ENCODE measurements at places on chromosomes 7 and 10.
A peak's percentile ranks its signal among the peaks of the same experiment; 100 is the strongest.

DNA sequence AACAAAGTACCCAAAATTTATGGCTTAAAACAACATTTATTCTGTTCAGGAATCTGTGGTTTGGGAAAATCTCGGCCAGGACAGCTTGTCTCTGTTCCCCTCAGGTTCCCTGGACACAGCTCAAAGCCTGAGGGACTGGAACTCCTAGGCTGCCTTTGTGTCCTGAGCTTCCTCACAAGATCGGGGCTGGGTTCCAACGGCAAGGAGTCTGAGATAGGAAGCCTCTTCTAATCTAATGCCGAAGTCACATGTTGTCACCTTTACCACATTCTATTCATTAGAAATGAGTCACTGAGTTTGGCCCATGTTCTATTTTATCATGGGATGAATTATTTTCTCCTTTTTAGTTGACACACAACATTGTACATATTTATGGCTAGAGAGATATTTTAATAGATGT lies 80.5 kb downstream of the ANKRD26 start:
- DNase-seq: no peak

DNA sequence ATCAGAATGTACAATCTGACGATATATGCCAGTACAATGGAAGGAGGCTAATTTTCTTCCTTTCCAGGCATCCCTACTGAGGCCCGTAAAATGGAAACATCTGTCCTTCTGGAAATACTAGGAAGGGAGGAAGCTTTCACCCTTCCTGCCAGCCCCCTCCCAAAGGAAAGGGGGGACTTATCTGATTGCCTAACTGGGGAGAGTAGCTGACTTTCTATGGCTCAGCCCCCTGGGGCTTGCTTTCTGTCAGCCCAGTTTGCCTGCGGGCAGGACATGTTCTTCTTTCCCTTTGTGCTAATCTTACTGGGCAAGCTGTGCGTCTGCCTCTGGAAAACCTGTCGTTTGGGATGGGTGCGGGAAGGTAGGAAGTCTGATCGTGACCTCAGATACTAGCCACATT lies 508.9 kb downstream of the SUGCT start:
- no peak for DNase-seq

DNA sequence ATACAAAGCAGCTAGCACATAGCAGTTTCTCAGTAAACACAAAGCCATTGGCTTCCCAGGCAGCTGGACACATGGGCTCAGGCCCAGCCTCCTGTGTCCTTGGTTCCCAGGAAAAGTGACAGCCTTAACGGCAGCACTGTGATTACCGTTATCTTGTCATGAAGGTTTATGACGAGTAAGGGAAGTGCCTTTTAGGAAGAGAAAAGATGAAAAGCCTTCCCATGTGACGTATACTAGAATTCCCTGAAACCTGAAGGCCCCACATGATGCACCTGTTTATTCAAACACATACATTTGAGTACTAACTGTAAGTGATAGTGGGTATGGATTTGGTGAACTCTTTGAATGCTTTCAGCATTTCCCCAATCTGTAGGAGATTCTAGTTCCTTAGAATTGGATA lies 244.2 kb downstream of the DPP6 start:
- no peak for DNase-seq

GRCh38 chr7:121228779-121229178 lies 100.0 kb upstream of the WNT16 start:
- DNase-seq: no peak

- peak; percentile 60 for DNase-seq
These were observed 18.8 kb downstream of the CDC123 start for GRCh38 chr10:12214763-12215218.

GRCh38 chr7:131329176-131329570 lies 1.5 kb downstream of the MKLN1 start:
- DNase-seq: no peak

DNA sequence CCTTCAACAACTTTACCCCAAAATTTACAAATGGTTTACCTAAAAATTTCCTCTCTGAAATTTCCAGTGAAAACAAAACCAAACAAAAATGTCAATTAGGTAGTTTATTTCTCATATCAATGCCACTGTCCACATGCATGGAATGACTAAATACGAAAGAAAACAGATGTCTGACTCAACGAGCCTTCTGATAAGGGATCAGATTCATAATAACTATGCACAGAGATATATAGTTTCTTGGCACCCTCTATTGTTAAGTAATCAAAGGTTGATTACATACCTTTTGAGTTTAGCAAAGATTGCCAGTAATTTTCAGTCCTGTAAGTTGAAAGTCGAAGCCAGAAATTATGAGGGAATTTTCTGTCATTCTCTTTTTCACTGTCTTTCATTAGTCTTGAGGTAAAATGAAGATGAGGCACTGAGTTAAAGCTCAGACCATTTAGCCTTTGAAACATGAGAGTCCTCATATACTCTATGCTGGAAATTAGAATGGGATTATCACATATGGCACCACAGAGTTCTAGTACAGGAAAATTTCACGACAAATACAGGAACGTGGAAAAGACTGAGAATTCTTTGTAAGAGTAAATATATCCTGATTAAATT lies 519.1 kb upstream of the ANKRD30A start:
- no peak for DNase-seq

GRCh38 chr7:150451097-150451793 lies 815 bp downstream of the GIMAP8 start:
- peak; percentile 77 for DNase-seq

DNA sequence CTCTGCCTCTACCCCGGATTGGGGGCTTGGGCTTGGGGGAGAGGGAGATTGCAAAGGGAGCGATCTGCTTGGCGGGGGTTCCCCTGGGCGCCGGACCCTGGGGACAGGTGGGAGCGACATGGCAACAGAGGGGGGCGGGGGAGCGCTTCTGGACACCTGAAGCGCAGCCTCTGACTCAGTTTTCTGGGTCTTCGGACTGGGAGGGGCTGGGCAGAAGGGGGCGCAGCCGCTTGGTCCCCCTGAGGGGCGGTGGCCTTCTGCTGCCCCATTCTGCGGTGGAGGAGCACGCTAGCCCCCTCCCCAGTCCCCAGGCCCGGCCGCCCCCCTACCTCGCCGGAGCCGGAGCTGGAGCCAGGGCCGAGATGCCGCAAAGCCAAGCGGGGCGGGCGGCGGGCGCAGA lies 380 bp downstream of the NAT16 start:
- DNase-seq: no peak

DNA sequence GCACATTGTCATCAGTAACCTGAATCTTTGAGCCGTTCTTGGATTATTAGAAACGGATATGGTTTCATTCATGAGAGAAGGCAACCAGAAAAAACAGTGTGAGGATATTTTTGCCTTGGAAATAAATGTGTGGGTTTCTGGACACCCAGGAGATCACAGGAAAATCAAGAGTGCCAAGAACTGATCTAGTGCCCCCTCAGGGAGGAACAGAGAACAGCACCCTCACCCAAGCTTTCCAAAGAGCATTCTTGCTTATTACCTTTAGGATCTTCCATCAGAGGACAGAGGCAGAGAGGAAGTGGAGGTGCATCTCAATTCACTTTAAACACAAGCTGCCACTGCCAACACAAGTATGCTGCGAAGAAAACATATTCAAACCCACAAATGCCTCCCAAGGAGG lies 851.5 kb upstream of the COBL start:
- DNase-seq: no peak

- DNase-seq: no peak
These were observed 80.3 kb downstream of the AMPH start for GRCh38 chr7:38550836-38551235.

GRCh38 chr10:110430340-110431273 lies 67.1 kb upstream of the DUSP5 start:
- DNase-seq: no peak

DNA sequence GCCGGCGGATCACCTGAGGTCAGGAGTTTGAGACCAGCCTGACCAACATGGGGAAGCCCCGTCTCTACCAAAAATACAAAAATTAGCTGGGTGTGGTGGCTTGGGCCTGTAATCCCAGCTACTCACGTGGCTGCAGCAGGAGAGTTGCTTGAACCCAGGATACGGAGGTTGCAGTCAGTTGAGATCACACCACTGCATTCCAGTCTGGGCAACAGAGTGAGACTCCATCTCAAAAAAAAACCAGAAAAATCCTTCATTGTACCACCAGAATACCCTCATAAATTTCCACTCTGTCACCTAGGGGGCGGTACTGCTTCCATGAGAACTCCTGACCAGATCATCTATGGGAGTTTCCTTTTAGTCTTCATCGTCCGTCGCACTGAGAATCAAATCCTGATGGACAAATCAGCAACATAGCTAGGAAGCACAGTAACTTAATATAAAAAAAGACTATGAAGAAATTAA lies 225.8 kb upstream of the KLF14 start:
- DNase-seq: peak; percentile 72

- no peak for DNase-seq
These were observed 10.8 kb upstream of the PON1 start for GRCh38 chr7:95335093-95335492.

DNA sequence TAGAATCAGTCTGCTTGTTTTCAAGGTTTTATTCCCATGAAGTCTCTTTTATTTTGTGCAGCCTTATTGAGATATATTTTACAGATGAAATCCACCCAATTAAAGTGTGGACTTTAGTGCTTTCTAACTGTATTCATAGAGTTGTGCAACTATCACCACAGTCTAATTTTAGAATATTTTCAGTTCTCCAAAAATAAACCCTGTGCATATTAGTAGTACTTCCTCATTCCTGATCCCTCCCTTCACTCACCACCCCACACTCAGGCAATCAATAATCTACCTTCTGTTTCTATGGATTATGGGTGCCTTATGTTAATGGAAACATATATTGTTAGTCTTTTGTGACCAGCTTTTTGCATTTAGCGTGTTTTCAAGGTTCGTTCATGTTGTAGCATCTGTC lies 185.7 kb upstream of the TMEM72 start:
- no peak for DNase-seq

DNA sequence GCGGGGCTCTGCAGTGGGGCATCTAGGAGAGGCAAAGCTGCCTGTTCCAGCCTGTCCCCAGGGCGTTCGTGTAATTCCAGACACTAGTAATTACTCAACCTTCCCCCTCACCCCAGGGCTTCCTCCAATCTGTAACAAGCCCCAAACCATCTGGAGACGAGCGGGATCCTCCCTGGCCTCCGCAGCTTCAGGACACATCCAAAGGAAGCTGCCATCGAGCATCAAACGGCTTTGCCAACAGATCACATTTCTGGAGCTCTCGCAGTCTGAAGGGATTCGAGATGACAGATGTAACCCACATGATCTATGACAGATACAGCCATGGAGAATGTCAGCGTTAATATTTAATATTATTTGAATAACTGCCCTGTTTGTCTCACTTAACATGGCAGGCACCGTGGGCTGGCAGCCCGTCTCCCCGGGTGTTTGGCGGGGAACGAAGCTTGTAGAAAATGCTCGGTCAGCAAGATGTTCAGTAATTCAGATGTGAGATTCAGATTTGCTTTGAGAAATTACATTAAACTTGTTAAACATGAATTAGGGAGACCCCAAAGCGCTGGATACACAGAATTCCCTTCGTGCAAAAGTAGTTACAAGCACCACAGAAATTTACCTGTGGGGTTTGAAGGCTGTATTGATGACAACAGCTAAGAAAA lies 108.5 kb upstream of the C7orf33 start:
- DNase-seq: no peak

- DNase-seq: no peak
These were observed 7.8 kb downstream of the EBF3 start for GRCh38 chr10:129956286-129956670.

DNA sequence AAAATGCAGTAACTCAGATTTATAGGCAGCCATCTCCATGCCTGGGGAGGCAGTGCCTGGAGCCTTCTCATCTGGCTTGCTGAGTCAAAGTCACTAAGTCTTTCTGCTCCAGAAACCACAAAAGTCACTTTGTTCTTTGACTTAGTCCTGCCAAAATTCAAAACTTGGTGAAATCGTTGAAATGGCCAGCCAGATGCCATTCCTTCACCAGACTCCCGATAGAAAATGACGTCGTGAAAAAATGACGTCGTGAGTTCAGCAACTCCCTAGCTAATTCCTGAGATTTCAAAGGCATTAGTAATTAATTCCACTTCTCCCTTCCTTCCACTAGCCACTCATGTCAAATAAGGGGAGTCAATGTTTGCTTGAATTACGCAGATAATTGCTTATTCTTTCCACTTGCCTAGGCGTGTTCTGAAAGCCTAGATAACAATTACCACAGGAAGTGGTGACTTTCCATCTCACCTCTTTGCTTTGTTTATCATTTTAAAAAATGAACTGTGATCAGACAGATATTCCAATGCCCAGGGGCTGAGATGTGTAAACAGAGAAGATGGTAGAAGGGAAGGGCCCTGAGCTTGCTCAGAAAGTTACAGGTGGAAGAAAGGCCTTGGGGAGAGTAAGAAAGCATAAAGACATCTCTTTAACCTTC lies 48.5 kb upstream of the OSBPL3 start:
- peak; percentile 61 for DNase-seq

DNA sequence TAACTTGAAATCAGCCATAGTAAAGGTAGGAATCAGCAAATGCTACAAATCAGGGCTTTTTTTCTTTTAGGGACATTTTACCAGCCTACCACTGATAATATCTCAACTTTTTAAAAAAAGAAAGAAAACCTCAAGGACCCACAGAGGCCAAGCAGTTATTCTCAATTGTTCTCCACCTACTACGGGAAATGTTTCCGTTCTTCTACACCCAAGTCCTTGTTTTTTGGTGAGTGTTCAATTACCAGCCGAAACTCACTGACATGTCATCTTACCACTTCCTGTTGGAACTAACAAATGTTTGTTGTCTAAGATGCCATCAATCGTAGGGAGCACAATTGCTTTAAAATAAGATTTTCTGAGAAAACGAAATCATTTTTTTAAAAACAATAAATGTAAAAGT lies 50.2 kb upstream of the CDK1 start:
- DNase-seq: peak; percentile 83

- no peak for DNase-seq
These were observed 757.9 kb downstream of the GRID1 start for GRCh38 chr10:85608706-85609105.

GRCh38 chr10:78555128-78555527 lies 513.6 kb upstream of the ZMIZ1 start:
- no peak for DNase-seq

DNA sequence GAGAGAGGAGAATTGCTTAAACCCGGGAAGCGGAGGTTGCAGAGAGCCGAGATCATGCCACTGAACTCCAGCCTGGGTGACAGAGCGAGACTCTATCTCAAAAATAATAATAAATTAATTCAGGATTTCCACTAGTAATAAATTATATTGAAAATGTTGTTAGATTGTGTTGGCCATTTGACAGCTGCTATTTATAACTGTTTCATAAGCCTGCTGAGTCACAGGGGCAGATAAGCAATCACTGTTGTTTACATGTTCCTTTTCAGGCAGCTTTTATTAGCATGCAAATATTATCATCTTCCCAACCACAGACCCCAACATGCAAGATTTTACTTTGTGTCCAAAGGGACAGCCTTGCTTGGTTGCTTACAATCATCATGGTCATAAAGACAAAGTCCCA lies 49.5 kb upstream of the ZNF138 start:
- DNase-seq: no peak

DNA sequence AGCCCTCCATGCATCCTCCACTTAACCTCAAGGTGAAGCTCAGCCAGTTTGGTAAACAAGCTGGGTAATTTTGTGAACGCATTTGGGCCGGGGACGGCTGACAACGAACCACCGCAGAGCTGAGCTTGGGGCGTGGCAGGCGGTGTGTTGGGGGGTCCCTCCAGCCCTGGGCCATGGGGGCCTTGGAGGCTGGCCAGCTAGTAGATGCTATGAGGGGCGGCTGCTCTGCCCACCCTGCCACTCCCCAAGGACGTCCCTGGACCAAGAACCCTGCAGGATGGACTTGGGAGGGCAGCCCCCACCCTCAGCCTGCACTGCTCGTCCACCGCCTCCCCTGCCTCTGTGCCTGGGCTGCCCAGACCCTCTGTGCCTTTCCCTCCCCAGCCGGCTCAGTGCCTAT lies 12.0 kb upstream of the SCART1 start:
- DNase-seq: peak; percentile 14

GRCh38 chr7:136845899-136846465 lies 22.5 kb upstream of the CHRM2 start:
- DNase-seq: no peak
